Right renal pelvis (tissue), 4 donors: ENCODE measurements at places on chromosomes 6 and 20. TPM values are rescaled to one million over a fixed set of nuclear protein-coding genes. Genes with fewer than 3 reads are reported as not detected.

GRCh38 chr6:44122801-44123200 is 4.5 kb downstream of the MRPL14 start:
- DNase-seq = no peak

- DNase-seq = no peak
Observed at GRCh38 chr6:155510879-155511278, 55.2 kb upstream of the NOX3 start.

DNA sequence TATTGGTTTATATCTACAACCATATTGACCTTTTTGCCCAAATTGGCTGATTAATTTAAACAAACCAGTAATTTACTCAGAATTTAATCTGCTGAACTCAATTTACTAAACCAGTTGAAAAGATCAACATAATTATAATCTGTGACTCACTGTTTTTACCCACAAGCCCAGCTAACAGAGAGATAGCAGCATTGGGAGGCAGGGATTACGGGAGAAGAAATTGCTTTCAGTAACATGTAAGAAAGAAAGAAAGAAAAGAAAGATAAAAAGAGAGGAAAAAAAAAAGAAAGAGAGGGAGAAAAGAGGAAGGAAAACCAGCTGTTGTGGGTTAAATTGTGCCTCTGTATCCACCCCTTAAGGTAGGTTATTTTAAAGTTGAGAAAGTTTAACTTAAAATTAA is 13.3 kb upstream of the RHAG start:
- no peak for DNase-seq

- DNase-seq = no peak
Observed at GRCh38 chr6:34044945-34045595, 100.8 kb downstream of the GRM4 start.

GRCh38 chr6:88629838-88630494 is 333.5 kb downstream of the RNGTT start:
- DNase-seq = no peak

DNA sequence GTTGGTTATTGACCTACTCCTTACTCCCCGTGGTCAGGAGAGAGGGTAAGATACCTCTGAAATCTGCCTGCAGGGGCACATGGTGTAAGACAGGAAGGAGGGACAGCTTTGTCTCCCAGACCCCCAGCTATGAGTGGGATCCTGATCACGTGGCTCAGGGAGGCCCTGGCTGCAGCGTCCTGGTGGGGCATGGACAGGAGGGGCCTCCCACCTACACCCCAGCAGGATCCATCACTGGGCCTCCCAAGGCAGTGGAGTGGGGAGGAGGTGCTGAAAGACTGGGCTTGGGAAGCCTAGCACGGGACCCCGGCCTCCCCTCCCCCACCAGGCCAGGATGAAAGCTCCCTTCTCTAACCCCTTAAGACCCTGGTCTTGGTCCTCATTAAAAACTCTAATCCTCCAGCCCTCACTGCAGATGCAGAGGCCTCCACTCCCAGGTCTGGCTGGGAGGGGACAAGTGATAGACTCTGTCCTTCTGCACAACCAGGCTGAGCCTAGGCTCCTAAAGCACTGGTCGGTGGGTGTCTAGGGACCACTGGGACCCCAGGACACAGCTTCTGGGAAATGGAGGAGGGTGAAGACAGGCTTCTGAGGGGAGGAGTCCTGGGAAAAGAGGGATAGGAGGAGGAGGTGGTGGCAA is 29.6 kb upstream of the VEGFA start:
- no peak for DNase-seq

- peak; percentile 90 for DNase-seq
Observed at GRCh38 chr6:32969685-32970412, 1.5 kb downstream of the BRD2 start.

- no peak for DNase-seq
Observed at GRCh38 chr6:152573762-152574161, 63.4 kb downstream of the SYNE1 start.

DNA sequence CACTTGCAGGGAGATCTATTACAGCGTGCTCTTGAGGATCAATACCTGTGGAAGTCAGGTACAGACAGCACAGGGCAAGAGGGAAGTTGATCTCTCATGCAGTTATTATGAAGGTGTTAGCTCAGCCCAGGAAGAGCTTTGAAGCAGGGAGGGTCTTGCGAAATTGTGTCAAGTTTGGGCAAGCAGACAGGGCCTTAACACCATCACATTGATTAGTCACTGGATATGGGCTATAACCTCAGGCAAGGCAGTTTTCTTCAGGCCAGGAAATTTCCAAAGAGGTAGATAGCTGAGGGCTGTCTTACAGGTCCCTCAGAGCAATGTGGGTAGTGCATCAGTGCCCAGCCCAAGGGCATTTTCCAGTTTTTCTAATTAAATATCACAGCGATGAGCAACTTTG is 643.8 kb downstream of the DHX35 start:
- DNase-seq = no peak

Gene NRN1
- polyA plus RNA-seq = 6.6 TPM
